ENCODE measurements at places on chromosomes 6 and 20.

DNA sequence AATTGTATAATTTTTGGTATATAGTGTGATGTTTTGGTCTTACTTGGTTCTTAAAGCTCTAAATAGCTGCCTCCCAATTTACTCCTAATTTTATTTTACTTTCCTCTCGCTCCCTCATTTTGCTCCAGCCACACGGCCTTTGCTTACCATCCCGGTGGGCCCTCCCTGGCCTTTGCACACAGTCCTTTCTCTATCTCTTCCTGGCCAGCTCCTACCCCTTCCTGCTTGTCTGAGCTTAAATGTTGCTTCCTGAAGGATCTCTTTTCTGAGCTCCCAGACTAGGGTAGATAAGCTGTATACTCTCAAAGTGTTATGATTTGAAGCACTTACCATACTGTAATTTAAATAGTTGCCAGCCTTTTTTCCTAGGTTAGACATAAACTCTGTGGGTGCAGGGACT, 121.7 kb downstream of the UTRN start:
- no peak for DNase-seq

- no peak for DNase-seq
These were observed 41.1 kb downstream of the PDE10A start for GRCh38 chr6:165621940-165622339.

- DNase-seq, result no peak
These were observed 13.0 kb downstream of the MYO6 start for GRCh38 chr6:75762063-75762462.

DNA sequence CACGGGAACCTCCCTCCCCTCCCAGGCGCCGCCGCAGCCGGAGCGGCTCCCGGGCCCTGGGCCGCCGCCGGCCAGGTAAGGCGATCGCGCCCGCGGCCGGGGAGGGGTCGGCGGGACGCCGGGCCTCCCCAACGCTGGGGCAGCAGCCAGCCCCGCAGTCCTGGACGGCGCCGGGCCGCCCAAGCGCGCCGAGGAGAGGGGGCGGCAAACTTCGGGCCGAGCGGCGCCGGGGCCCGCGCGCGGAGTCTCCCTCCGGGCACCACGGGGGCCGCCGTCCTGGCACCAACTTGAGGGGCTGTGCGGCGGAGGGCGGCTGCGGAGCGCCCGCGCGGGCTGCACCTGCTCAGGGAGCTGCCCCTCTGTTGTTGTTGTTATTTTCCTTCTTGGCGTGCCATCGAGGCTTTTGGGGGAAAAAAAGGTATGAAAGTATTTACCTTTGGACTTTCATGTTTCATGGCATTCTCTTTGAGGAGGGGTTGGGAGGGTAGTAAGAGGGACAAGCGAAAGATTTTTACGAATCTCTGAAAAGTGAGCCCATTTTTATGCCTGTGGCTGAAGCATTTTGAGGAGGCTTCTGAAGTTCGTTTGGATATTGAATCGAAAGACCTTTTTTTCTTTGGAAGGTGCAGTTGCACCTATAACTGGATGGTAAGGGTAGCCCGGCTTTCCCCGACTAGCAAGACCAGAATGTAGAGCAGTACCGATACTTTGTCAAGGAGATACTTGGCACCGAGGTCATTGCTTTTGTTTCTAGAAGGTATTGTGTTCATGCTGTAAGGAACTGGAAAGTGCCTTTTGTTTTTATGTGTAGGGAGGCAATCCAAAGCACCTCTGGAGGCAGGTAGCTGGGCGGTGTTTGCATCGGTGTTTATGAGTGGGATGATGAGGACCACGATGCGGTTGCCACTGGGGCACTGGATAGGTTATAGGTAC, at the start of gene RNF182:
TSS of gene RNF182 (plus strand) at position 4 of the 933 bp plus-strand sequence. CDS start 52,168 bp downstream, outside the sequence.
- no peak for DNase-seq

GRCh38 chr6:129263176-129263575, 380.2 kb downstream of the LAMA2 start:
- no peak for DNase-seq

DNA sequence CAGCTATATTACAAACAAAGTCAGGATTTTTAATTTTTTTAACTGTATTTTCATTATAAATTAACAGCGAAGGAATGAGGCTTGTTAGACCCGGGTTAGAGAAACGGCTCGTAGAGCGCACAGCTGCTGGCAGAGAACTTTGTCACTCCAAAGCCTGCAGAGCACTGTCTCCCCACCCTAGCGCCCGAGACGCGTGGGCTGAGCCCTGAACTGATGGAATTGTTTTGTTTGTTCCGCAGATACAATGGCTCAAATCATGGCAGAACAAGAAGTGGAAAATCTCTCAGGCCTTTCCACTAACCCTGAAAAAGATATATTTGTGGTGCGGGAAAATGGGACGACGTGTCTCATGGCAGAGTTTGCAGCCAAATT, 810 bp downstream of the LAMP5 start:
- no peak for DNase-seq

- no peak for DNase-seq
These were observed 8.6 kb upstream of the HECA start for GRCh38 chr6:139126255-139126654.

- DNase-seq, result no peak
These were observed 83.1 kb downstream of the SYNJ2 start for GRCh38 chr6:158064725-158065251.

- no peak for DNase-seq
These were observed 3.6 kb upstream of the FOXC1 start for GRCh38 chr6:1605893-1606779.

DNA sequence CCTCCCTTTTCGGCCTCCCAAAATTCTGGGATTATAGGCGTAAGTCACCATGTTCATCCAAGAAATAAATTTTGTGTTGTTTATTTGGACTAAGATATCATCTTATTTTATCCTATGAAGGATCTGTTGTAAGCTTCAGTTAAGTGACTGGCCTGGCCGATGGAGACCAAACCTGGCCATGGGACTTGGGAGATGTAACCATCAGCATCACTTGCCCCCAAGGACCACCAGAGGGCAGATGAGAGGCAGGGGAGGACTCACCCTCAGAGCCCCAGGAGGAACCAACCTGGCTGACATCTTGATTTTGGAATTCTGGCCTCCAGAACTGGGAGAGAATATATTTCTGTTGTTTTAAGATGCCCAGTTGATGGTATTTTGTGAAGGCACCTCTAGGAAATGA, 266.7 kb downstream of the CDH26 start:
- DNase-seq, result no peak

GRCh38 chr20:14764511-14765369, 427.3 kb upstream of the FLRT3 start:
- DNase-seq, result no peak

- DNase-seq, result no peak
These were observed 66.1 kb upstream of the EMILIN3 start for GRCh38 chr20:41432746-41433145.

DNA sequence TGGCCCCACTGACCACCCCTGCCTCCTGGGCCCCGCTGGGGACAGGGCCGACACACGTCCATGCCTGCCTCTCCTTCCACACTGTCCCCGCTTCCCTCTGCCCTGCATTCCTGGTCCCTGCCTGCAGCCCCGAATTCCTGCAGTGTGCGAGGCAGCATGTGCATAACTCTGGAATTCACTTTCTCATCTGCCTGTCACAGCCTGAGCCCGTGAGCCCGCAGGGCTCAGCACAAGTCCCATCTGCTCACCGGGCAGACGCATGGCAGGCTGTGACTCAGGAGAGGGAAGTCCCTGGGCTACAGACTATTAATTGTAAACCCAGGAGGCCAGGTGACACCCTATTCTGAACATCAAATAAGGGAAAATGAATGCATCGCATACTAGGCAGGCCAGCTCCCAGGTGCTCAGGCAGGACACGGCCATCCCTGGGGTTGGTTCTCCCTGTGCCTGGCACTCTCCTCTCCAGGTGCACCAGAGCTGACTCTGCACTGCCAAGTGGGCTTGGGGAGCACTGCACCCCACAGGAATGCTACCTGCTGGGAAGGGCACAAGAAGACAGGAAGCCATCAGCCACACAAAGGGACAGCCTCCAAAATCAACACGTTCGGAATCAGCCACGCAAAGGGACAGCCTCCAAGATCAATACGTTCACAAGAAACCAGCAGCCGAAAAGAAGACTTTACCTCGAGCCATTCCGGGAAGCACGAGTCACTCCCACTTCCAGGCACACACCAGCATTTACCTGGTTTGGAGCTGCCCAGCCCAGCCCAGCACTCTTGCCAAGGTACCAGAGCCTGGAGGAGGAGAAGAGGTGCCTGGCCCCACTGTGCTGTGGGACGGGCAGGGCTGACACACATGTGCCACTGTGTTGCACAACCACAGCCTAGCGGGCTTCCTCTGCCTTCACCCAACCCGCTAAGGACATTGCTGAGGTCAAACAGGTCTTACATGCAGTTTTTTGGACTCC, 65.9 kb downstream of the DLL1 start:
- peak; percentile 71 for DNase-seq

GRCh38 chr20:12177657-12178293, 260.1 kb downstream of the BTBD3 start:
- no peak for DNase-seq

DNA sequence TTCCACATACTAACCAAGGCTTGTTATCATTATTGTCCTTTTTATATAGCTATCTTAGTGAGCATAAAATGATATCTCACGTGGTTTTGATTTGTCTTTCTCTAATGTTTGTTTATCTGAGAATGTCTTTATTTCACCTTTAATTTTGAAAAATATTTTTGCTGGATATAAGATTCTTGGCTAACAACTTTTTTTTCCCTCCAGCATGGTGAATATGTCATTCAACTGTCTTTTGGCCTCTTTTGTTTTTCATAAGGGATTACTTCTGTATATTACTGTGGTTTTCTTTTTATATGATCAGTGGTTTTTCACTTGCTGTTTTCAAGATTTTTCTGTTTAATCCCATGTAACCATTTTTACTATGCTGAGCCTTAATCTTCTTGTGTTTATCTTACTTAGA, 141.0 kb downstream of the GRM1 start:
- DNase-seq, result no peak

GRCh38 chr6:939526-940252, 246.8 kb upstream of the EXOC2 start:
- no peak for DNase-seq

GRCh38 chr6:49457771-49458170, 5.3 kb downstream of the MMUT start:
- no peak for DNase-seq

DNA sequence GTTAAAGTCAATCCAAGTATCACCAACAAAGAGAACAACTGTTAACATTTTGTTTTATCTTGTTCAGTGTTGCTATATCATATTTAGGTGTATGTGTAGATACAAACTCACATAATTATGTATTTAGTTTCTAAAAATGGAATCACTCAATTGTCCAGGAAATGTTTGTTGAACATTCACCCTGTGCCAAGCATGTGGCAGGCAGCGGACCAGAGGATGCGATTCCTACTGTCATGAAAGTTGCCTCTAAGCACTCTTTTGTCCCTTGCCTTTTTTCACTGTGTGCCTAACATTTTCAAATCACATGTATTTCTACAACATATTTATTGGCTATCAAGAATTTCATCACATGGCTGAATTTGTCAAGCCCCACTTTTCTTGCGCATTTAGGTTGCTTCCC, 16.9 kb upstream of the TGM2 start:
- DNase-seq, result peak; percentile 6

- DNase-seq, result peak; percentile 76
These were observed 17.5 kb downstream of the PPARD start for GRCh38 chr6:35359744-35360348.

- no peak for DNase-seq
These were observed 170.6 kb upstream of the THBS2 start for GRCh38 chr6:169424149-169424804.

- DNase-seq, result peak; percentile 94
These were observed 13.3 kb upstream of the RBPJL start for GRCh38 chr20:45293041-45294002.

Measured in cardiac septum (tissue), 1 donor.